ENCODE measurements at places on chromosomes 7 and 10. TPM values are rescaled to one million over a fixed set of nuclear protein-coding genes. Genes with fewer than 3 reads are reported as not detected.
A peak's percentile ranks its signal among the peaks of the same experiment; 100 is the strongest.

Gene CALCR
- not detected for total RNA-seq

Gene WEE2
- total RNA-seq = not detected

Gene LIPF
- total RNA-seq = not detected

Gene ATOH7
- total RNA-seq = not detected

Gene CRTAC1
- not detected for total RNA-seq

Gene HPSE2
- total RNA-seq = not detected

Gene LRRD1
- total RNA-seq = not detected

- H3K36me3 ChIP-seq = peaks cover 18% of the 10 kb centered on the region
- no peak overlapping the region for H3K27ac ChIP-seq
- no peak for DNase-seq
- H3K4me3 ChIP-seq = no peak overlapping the region
Observed at GRCh38 chr7:44386139-44386913, 60.9 kb upstream of the CAMK2B start.

- no peaks in the 10 kb centered on the region for H3K36me3 ChIP-seq
- DNase-seq = no peak
- peaks cover 5% of the 10 kb centered on the region for H3K27me3 ChIP-seq
- H3K27ac ChIP-seq = no peak within 1 kb of the TSS
Observed at GRCh38 chr7:31687024-31687748, at the start of gene PPP1R17. TSS of gene PPP1R17 (plus strand) at chr7:31687215. CDS start at chr7:31692442, 5,227 bp downstream.

GRCh38 chr10:5442065-5442989 is 30.0 kb downstream of the NET1 start:
- H3K4me1 ChIP-seq = peaks cover 37% of the 10 kb centered on the region
- H3K4me3 ChIP-seq = no peak overlapping the region
- no peaks in the 10 kb centered on the region for H3K27me3 ChIP-seq

GRCh38 chr7:134669388-134669787 is 22.7 kb downstream of the BPGM start:
- peaks cover 29% of the 10 kb centered on the region for H3K36me3 ChIP-seq
- H3K4me1 ChIP-seq = peaks cover 51% of the 10 kb centered on the region
- peak; percentile 16 for DNase-seq
- peak overlapping the region; percentile 50 for H3K4me3 ChIP-seq
- peak overlapping the region; percentile 89 for H3K27ac ChIP-seq
- H3K27me3 ChIP-seq = no peaks in the 10 kb centered on the region

DNA sequence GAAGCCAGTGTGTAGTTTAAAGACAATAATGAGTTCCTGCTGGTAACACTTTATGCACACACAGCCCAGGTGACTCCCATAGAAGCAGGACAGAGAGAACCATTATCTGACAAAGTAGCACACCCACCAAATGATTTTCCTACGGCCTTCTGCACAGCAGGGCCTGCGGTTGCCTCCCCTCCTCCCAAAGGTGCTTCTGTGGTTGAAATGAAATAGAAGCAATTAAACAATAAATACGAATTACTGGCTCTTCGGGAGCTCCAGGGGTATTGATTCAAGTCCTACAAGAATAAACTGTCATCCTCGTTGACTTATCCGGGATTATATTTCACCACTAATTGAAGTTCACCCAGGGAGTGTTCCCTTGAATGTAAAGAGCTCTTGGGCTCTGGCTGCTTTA is 172.1 kb downstream of the ACTR3B start:
- H3K4me1 ChIP-seq = no peaks in the 10 kb centered on the region
- no peaks in the 10 kb centered on the region for H3K36me3 ChIP-seq
- DNase-seq = no peak

DNA sequence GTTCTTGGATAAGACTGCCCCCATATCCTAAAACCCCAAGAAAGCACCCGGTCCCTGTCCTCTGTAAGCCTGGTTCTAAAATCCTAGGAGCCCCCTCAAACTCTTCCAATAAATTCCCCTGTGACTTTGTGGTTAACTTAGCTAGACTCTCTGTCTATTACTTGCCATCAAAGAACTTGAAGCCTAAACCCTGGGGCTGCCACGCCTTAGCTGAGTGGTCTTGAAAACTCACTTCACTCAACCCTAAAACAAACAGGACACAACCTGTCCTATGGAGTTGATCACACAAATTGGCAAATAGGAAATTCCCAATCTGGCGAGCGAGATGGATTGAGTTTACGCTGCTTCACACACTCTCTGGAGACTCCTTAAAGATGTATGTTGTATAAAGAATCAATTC is 191.4 kb upstream of the SVIL start:
- H3K27me3 ChIP-seq = no peaks in the 10 kb centered on the region
- no peaks in the 10 kb centered on the region for H3K36me3 ChIP-seq
- DNase-seq = no peak
- no peak overlapping the region for H3K27ac ChIP-seq
- no peak overlapping the region for H3K4me3 ChIP-seq

- no peak for DNase-seq
- H3K27me3 ChIP-seq = no peaks in the 10 kb centered on the region
- H3K4me1 ChIP-seq = no peaks in the 10 kb centered on the region
- H3K36me3 ChIP-seq = no peaks in the 10 kb centered on the region
- no peak overlapping the region for H3K4me3 ChIP-seq
Observed at GRCh38 chr7:4174884-4175283, 507.2 kb upstream of the FOXK1 start.

DNA sequence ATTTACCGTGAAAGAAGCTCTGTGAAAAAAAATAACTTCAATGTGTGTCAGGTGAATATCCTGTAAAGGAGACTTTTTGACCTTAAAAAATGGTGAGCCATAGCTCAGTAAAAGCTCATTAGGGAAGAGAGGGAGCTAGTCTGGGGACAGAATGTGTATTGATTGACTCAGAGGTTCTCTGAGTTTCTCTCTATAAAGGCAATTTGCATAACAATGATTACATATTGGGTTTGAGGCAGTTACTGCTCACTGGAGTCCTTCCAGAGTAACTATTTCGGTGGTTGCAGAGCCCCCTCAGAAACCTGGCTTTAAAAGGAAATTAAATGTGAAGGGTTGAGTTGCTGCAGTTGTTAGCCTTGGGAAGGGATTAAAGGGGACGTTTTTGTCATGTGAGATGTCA is 181.6 kb downstream of the GALNT17 start:
- no peaks in the 10 kb centered on the region for H3K4me1 ChIP-seq
- H3K4me3 ChIP-seq = no peak overlapping the region
- no peak for DNase-seq
- H3K27ac ChIP-seq = no peak overlapping the region
- no peaks in the 10 kb centered on the region for H3K36me3 ChIP-seq

- peaks cover 34% of the 10 kb centered on the region for H3K4me1 ChIP-seq
- H3K27me3 ChIP-seq = no peaks in the 10 kb centered on the region
- H3K36me3 ChIP-seq = peaks cover 59% of the 10 kb centered on the region
- peak overlapping the region; percentile 27 for H3K27ac ChIP-seq
Observed at GRCh38 chr10:59829024-59829423, 75.8 kb upstream of the MRLN start.

- no peak for DNase-seq
- H3K27me3 ChIP-seq = no peaks in the 10 kb centered on the region
- H3K27ac ChIP-seq = no peak overlapping the region
Observed at GRCh38 chr7:74365322-74366022, 76.3 kb downstream of the CLIP2 start.

- H3K27me3 ChIP-seq = peaks cover 16% of the 10 kb centered on the region
- no peak overlapping the region for H3K4me3 ChIP-seq
- no peak overlapping the region for H3K27ac ChIP-seq
- no peak for DNase-seq
Observed at GRCh38 chr7:155795401-155795800, 16.9 kb downstream of the SHH start.

DNA sequence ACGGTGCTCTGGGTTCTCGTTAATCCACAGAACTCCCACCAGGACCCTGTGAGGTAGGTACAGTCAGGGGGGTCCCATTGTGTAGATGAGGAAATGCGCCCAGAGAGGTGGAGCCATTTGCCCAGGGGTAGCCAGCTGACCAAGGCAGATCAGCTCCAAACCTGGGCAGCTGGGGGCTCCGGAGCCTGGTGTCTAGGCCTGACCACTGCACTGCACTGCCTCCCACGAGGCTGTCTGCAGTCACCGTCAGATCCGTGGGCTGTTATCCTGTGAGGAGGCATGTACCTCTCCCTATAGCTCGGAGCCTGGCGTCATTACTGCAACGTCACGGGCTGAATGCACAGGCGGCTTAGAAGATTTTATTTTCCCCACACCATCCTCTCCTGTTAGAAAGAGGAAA is 411.8 kb upstream of the FOXK1 start:
- H3K27ac ChIP-seq = no peak overlapping the region
- H3K4me1 ChIP-seq = no peaks in the 10 kb centered on the region
- DNase-seq = no peak
- no peak overlapping the region for H3K4me3 ChIP-seq
- H3K27me3 ChIP-seq = peaks cover 1% of the 10 kb centered on the region

DNA sequence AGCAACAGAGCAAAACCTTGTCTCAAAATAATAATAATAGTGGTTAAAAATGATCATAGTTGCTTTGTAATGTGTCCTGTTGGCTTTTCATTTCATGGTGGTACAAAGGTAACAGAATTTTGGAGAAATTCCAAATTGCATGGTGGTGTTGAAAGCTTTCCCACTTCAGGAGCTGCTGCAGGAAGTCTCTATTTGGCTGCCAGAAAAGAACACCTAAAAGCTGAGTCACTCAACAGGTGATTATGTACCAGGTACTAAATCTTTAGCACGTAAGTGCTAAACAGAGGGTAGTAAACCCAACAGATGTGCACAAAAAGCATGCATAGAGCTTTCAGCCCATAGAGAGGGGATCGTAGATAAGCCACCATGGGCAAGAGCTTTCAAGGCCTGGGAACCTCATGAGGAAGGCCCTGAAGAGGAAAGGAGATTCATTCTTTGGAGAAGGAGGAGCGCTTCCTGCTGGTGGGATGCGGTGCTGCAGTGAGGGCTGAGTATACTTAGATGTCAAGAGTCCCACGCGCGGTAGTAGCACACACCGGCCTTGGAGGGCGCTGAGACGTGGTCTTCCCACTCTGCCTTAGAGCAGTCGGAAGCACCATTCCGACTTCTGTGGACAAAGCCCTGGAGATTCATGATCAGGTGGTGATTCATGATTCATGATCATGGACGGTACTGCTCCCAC is 118.7 kb downstream of the RALA start:
- peak; percentile 75 for DNase-seq
- peaks cover 11% of the 10 kb centered on the region for H3K4me1 ChIP-seq
- H3K36me3 ChIP-seq = no peaks in the 10 kb centered on the region
- no peak overlapping the region for H3K4me3 ChIP-seq
- H3K27ac ChIP-seq = no peak overlapping the region

DNA sequence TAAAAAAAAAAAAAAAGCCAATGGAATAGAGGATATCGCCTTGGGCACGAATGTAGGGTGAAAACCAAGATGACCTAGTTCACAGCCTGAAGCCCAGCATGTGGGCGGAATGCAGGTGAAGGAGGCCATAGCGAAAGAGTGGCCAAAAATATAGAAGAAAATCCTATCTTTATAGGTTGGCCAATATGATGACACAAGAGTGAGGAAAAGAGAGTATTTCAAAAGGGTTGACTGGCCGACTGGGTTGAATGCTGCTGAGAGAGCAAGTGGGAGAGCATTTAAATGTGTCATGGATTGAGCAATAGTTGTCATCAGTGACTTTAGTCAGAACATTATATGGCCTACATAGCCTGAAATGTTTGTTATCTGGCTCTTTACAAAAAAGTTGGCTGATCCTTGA is 17.2 kb upstream of the GLI3 start:
- no peak overlapping the region for H3K4me3 ChIP-seq
- no peak overlapping the region for H3K27ac ChIP-seq
- no peaks in the 10 kb centered on the region for H3K4me1 ChIP-seq

DNA sequence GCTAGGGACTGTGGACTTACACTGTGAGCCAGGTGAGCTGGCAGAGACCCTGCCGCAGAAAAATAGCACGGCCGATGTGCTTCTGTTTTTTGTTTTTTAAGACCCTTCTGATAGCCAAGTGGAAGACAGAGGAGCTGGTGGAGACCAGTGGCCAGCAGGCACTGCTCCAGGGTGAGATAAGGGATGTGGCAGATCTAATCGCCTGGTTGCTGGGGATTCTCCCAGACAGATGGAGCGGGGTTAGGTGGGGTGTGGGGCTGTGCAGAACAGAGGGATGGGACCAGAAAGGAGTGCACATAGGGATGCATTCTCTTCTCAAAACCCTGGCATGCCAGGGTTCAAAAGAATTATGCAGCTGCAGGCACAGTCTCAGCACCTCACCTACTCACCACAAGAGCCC is 82.2 kb downstream of the VOPP1 start:
- peaks cover 54% of the 10 kb centered on the region for H3K4me1 ChIP-seq
- no peak overlapping the region for H3K27ac ChIP-seq
- no peak overlapping the region for H3K4me3 ChIP-seq
- peaks cover 57% of the 10 kb centered on the region for H3K36me3 ChIP-seq

- H3K4me3 ChIP-seq = no peak overlapping the region
- peaks cover 16% of the 10 kb centered on the region for H3K27me3 ChIP-seq
- peaks cover 8% of the 10 kb centered on the region for H3K4me1 ChIP-seq
- no peaks in the 10 kb centered on the region for H3K36me3 ChIP-seq
Observed at GRCh38 chr7:128347647-128348097, 4.0 kb upstream of the RBM28 start.

DNA sequence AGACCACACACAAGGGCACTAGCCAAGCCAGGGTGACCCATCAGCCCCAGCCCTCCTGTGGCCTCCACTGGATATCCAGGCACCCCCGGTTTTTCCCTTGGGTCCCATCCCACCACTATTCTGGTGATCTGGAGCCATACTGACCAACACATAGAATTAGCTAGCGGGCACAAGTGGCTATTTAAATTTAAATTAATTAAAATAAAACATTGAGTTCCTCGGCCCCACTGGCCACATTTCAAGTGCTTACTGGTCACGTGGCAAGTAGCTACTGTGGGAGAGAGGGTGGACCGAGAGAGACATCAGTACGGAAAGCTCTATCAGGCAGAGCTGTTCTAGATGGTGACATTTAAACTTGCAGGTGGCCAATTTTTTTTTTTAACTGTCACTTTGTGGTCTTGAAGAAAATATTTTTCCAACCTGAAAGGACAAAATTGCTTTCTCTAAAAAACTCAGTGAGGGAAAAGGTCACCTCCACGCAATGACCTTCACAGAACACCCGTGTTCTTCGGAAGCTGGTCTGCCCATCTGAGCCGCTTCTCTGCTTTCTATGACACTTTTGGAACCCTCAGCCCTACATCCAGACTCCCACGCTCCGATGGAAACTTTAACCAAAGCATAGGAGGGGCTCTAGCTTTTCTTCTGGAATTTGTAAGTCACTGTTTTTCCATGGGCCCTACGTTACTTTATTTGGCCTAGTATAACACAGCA is 30.0 kb downstream of the HIPK2 start:
- no peaks in the 10 kb centered on the region for H3K36me3 ChIP-seq
- peaks cover 42% of the 10 kb centered on the region for H3K4me1 ChIP-seq

DNA sequence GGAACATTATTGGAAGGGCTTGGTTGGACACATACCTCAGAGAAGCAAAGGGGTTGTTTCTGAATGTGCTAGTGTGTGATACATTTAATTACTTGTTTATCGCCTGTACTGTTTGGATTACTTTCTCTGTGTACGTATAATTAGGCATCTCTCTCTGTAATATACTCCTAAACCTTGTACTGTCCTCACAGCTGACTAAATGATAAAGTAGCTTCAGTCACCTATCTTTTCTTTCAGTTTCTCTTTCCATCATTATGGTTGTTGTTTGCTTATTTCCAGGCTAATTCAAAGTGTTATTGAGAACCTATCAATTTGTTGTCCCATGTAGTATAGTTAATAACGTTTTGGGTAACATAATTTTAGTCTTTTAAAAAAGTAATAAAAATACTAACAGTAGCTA is 34.0 kb downstream of the MXI1 start:
- H3K27me3 ChIP-seq = peaks cover 6% of the 10 kb centered on the region
- no peak overlapping the region for H3K27ac ChIP-seq
- DNase-seq = no peak
- peaks cover 36% of the 10 kb centered on the region for H3K4me1 ChIP-seq
- no peak overlapping the region for H3K4me3 ChIP-seq
- H3K36me3 ChIP-seq = peaks cover 42% of the 10 kb centered on the region
